ENCODE measurements at places on chromosomes 6 and 20.

GRCh38 chr20:35319192-35319870 lies 27.1 kb upstream of the FAM83C start:
- no peak for DNase-seq

- no peak for DNase-seq
These were observed 4.1 kb upstream of the LBP start for GRCh38 chr20:38342216-38342615.

GRCh38 chr6:90465686-90466085 lies 121.2 kb downstream of the MAP3K7 start:
- no peak for DNase-seq

- DNase-seq, result no peak
These were observed 9.8 kb downstream of the PHACTR2 start for GRCh38 chr6:143687591-143687990.

GRCh38 chr20:54267483-54268003 lies 59.7 kb downstream of the PFDN4 start:
- DNase-seq, result no peak

DNA sequence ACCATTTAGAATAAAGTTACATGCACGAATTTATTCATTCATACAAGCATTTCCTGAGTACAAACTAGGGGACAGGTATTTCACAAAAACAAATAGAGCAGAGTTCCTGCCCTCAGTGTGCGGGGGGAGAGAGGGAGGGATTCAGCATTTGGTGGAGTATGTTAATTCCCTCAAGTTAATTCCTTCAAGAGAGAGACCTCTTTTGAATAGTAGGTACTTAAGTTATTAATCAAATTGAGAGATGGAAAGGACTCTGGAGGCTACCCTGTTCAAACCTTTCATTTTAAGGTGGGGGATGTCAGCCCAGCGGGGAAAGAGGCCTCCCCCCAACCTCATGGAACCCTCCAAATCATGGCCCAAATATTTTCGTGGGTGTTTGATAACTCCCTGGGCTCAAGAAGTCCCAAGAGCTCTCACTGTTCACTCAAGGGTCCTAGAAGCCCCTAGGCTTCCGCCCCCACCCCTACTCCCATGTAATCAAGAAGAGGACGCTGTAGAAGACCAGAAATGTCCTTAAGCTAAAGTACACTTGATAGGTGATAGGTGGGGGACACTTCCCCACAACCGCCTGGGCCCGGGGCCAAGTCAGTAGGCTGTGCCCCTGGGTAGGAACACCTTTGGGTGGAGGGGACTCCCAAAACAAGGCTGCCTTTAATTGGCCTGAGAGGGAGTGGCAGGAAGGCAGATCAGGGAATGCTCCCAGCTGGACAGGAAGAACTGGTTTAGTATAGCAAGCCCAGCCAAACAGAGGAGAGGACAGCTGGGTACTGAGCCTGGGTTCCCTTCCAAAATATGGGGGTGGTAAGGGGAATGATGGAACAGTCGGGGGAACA lies 2.9 kb downstream of the SDC4 start:
- DNase-seq, result no peak

- DNase-seq, result no peak
These were observed 1.4 kb downstream of the PHF20 start for GRCh38 chr20:35773154-35773751.

GRCh38 chr20:54654450-54654849 lies 179.1 kb downstream of the DOK5 start:
- no peak for DNase-seq

- no peak for DNase-seq
These were observed 117.5 kb downstream of the DLL1 start for GRCh38 chr6:170173335-170173881.

DNA sequence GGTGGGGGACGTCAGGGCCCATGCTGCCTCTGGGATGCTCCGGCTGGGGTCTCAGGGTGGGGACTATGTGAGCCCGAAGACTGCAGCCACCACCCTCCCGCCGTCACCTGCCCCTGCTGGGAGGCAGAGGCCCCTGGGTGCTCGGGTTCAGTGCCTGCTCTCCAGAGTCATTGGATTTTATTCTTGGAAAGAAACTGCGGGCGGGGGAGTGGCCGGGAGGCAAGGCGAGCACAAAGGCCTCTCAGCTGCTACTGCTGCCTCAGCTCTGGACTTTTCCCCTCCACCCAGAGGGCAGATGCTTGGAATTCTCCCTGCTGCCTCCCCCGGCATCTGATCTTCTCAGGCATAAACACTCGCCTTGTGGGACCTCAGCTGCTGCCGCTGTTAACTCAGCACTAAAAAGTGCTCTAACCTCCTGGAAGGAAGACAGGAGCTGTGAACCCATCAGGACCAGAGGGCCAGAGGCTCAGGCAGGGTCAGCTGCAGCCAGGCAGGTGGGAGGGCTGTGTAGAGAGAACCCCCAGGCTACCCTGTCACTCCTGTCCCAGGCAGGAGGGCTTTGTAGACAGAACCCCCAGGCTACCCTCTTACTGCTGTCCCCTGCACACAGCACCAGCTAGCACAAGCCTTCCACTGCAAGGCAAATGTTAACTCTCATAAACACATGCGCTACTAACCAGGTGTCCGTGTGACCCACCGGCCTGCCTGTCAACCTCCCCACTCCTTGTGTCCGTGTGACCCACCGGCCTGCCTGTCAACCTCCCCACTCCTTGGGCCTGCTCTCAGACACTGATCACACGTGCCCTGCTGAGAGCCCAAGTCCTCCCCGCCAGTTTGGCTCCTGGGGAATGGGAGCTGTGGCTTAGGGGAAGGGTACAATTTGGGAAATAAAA lies 9.4 kb upstream of the FRMD1 start:
- DNase-seq, result no peak

DNA sequence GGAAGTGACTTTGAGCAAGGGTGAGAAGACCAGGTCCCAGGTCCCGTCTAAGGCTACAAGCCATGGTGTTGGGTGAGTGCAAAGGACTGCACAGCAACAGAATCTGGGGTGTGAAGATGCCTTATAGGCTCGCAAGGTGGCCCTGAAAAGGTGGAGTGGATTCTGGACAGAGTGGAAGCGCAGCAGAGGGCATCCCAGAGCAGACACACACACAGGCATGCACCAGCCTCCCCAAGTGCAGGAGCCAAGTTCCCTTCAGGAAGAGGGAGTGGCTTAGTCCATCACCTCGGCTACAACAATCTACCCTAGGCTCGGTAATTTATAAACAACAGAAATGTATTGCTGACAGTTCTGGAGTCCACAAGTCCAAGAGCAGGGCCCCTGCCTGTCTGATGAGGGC lies 180.1 kb upstream of the PDE10A start:
- DNase-seq, result no peak

GRCh38 chr6:127515234-127515793 lies 3.8 kb downstream of the MTCL3 start:
- DNase-seq, result no peak

DNA sequence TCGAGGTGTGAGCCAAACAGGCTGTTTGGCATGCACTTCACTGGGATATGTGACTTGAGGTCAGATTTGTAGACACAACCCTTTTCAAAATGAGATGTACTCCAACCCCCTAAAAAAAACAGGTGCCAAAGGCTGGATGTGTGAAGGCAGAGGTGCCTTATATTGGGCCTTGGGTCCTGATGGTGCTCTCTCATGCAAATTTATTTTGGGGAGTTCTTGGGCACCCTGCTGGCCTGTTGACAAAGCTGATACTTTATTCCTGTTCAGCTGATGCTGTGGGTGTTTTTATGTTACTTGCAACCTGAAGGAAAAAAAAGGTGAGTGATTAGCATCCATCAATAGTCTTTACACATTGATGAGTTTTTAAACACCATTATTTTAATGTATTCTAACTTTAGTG lies 121.5 kb downstream of the DNAH8 start:
- DNase-seq, result no peak

GRCh38 chr6:106444777-106445507 lies 84.4 kb downstream of the CRYBG1 start:
- DNase-seq, result no peak

GRCh38 chr6:56708810-56709597 lies 66.3 kb upstream of the DST start:
- no peak for DNase-seq

GRCh38 chr6:100595456-100595855 lies 130.7 kb upstream of the SIM1 start:
- no peak for DNase-seq

- DNase-seq, result no peak
These were observed 258.6 kb downstream of the FNDC1 start for GRCh38 chr6:159427771-159428170.

GRCh38 chr6:71510057-71510713 lies 221.6 kb downstream of the OGFRL1 start:
- no peak for DNase-seq

All from stimulated activated CD4-positive, alpha-beta T cell treated with anti-CD3 and anti-CD28 coated beads, Interleukin-15, amount 100 ng/mL, for 48 hours (primary cell).